ENCODE measurements at places on chromosomes 13 and 19.

DNA sequence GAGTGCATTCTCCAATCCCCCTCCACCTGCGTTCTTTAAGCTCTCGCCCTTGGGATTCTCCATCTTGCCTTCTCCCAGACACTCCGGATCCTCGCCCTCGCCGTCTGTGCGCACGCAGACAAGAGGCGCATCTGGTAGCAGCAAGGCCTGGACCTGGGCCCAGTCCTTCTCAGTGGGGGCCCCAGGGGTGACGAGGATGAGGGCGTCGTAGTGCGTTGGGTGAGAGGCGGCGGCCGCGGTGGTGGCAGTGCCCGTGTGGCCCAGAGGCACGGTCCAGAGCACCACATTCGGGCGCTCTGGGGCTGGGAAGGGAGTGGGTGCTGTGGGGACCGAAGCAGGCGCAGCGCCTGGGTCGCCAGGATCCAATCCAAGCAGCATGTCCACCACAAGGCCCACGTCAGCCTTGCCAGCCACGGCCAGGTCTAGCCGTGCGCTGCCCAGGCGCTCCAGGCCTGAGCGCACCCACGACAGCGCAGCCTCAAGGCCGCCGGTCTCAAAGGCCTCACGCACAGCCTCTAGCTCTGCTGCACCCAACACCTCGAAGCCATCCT, 3.1 kb downstream of the IRGQ start:
- no peak for DNase-seq

GRCh38 chr19:58361900-58362271, 665 bp downstream of the ZNF497 start:
- no peak for DNase-seq

DNA sequence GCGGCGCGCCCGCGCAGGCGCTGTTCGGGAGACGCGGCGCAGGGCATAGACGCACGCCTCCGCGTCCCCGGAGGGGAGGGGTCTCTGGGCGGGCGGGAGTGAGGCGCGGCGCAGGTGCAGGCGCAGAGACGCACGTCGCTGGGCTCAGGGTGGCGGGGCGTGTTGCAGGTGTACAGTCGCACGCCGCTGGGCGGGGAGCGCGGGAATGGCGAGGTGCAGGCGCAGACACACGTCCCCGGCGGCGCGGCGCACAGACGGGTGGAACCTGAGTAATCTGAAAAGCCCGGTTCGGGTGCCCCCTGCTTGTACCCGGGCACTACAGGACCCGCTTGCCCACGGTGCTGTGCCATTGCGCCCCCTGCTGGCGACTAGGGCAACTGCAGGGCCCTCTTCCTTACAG, 44.7 kb downstream of the PLPP2 start:
- no peak for DNase-seq

- DNase-seq: no peak
Measured at GRCh38 chr19:3073159-3073563, 10.9 kb upstream of the TLE5 start.

- no peak for DNase-seq
Measured at GRCh38 chr13:45055198-45055901, 65.0 kb upstream of the GTF2F2 start.

- DNase-seq: no peak
Measured at GRCh38 chr13:35478271-35479037, 2.0 kb upstream of the MAB21L1 start.

DNA sequence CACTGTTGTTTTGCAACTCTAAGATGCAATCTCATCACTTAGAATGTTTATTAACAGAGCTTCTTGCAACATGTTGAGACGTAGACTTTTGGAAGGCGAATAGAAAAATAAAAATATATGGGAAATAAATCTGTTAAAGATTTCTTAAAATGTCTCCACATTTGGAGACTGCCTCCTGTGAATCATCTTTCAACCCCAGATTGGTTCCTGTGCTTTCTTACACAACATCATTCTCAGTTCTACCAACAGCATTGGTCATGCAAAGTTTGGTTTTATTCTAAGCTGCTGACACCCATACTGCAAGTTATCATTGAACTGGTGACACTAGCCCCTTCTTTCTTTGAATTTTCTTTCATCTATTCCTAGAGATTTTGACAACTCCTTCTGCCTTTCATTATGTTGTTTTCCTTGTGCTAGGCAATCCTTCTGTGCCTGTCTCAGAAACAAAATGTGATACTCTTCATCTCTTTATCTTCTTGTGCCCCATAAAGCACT, 1.6 kb upstream of the IGFL3 start:
- no peak for DNase-seq

DNA sequence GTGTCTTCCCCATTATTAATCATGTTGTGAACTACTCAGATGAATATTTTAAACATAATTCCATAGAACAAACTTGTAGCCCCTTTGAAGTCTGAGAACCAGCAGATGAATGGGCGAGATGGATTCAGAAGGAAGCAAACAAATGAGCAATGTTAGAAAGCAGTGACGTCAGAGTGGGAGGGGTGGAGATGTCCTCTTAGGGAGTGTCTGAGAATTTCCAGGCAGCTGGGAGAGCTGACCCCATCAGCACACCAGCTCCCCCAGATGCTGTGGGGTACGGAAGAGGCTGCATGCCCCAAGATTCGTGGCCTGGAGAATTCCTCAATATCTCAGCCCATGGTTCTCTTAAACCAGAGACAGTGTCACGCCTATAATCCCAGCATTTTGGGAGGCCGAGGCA, 68.6 kb downstream of the DPF1 start:
- DNase-seq: no peak

- no peak for DNase-seq
Measured at GRCh38 chr19:2848616-2849015, 7.3 kb downstream of the ZNF555 start.

DNA sequence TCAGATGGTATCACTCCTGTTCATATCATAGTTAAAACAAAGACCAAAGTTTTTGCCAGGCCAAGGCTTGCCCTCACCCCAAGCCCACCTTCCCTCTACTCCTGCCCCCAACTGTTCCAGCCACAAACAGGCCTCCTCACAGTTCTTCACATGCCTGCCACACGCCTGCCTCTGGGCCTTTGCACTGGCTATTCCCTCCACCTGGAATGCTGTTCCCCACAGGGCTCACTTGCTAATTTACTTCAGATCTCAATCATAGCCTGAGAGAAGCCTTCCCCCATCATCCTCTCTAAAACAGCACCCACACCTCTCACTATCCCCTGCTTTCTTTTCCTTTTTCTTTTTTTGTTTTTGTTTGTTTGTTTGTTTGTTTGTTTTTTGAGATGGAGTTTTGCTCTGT, 4.9 kb upstream of the AXL start:
- no peak for DNase-seq

DNA sequence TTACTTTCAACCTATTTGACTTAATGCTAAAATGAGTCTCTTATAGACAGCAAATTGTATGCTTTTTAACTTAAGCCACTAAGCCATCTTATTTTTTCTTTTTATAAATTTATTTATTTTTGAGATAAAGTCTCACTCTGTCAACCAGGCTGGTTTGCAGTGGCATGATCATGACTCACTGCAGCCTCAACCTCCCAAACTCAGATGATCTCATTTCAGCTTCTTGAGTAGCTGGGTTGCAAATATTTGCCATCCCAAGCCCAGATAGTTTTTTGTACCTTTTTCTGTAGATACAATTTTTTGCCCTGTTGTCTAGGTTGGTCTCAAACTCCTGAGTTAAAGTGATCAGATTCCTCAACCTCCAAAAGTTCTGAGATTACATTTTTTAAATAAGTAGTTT, 27.1 kb downstream of the ZNF714 start:
- no peak for DNase-seq

GRCh38 chr13:33230178-33230881, 55.2 kb downstream of the STARD13 start:
- DNase-seq: no peak

DNA sequence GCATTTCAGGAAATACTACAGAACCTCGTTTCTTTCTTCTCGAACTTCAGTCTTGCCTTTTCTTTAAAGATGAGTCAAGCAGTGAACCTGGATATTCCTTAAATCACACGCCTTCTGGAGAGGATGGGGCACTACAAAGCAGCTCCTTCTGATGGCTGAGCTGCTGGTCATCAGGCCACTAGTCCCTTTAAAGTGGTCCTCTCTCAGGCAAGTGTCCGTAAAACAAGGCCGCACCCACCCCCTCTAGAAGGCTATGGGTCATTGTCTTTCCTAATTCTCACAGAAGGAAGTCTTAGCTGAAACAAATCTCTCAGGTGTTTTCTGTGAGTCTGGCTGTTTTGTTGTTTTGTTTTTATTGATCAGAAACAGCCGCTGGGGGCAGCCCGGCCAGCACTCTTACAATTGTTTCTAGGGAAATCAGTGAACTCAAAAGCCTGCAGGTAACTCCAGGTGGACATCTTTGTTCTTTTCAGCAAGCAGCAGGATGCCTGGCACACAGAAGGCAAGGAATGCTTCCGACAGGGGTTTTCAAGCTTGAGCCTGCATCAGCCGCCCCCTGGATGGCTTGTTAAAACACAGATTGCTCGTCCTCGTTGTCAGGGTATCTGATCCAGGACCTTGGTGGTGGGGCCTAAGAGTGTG, 45.4 kb downstream of the MBNL2 start:
- no peak for DNase-seq

DNA sequence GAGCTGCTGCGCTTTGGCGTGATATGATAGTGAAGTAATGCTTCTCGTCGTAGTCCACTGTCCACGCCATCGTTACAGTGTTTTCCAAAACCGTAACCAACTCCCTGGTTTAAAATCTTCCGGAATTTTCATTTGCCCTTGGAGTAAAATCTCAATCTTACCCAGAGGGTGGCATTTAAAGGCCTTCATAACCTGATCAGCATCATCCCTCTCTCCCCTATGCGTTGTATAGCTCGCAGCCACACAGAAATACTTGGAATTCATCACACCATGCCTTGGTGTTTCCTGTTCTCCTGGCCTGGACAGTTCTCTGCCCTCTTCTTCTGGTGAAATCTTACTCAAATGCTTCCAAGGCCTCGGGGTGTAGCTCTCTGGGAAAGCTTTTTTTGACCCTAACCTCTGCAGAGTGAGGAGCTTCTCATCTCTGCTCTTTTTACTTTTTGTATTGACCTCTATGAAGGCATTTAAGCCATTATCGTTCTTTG, 839 bp downstream of the MPHOSPH8 start:
- no peak for DNase-seq

- DNase-seq: no peak
Measured at GRCh38 chr13:84569366-84569765, 687.1 kb upstream of the SLITRK1 start.

DNA sequence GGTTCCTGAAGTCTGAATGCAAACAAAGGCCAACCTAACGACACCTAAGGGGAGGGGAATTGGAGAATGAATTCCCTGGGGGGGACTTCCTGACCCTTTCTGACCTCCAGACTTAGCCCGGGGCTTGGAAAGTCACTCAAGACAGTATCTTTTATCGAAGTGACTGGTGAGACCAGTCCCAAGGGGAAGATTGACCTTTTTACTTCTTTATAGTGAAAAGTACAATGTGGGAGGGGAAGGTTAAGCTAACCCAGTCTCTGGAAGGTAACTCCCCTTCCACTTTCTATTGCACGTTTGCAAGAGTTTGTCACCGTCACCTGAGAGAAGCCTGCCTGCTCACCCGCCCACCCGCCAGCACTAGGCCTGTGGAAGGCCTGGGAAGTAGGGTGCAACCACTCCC, 111.9 kb downstream of the EFNB2 start:
- DNase-seq: no peak

GRCh38 chr19:29576046-29576606, 30.0 kb upstream of the POP4 start:
- no peak for DNase-seq

DNA sequence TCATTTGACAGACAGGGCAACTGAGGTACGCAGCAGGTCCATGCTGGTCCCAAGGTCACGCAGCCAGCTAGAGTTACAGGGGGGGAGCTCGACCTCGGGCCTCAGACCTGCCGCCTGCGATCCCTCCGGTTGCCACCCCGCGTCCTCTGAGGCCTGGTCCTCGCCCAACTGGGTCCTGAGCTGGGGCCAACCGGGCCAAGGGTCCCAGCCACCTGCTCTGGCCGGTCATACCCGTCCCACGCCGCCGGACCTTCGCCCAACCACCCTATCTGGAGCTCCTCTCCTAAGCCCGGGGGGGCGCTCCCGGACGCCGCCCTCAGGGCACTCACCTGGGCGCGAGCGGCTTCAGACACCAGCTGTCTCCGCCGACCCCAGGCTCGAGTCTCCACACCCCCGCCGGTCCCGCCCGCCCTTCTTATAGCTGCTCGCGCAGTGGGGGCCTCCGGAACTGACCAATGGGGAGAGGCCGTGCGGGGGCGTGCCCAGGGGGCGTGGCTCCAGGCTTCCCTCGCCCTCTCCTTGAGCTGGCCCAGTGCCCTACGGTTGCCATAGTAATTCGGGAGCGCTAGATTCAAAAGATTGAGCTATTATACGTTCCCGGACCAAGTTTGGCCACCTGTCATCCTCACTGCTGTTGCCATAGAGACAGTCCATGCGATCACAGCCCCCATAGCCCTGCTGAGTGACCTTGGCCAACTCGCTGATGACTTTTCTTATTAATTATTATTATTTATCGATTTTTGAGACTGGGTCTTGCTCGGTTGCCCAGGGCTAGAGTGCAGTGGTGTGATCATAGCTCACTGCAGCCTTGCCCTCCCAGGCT, at the start of gene PLIN5:
Gene PLIN5, minus strand, starts transcription at position 389 of the 823 bp plus-strand sequence. CDS start 1,150 bp downstream, outside the sequence.
- DNase-seq: peak; percentile 19

DNA sequence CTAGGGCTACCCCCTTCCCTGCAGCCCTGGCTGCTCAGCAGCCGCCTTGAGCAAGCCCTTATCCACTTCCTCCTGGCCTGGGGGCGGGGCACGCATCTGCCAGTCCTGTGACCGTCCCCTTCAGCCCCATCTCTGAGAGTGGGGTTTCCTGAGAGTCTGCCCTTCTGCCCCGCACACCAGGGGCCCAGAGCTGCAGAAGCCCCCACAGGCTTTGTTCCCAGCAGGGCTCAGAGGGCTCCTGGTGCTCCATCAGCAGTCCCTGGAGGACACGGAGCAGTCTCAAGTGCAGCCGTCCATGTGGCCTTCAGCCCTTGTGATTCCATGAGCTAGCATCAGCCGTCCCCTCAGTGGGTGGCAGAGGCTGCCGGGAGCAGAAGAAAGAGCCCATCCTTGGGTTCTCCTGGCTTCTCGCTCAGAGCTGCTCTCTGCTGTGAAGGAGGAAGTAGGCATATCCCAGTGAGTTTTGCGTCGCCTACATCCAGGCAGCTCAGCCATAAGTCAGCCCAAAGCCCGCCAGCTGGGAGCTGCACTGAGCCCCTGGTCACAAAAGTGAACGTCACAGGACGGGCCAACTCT, 16.3 kb downstream of the MYO9B start:
- no peak for DNase-seq

GRCh38 chr13:111531505-111531904, 211.1 kb downstream of the TEX29 start:
- DNase-seq: no peak

GRCh38 chr13:50650592-50651504, 192.6 kb downstream of the DLEU7 start:
- no peak for DNase-seq

- no peak for DNase-seq
Measured at GRCh38 chr13:57748096-57748495, 116.6 kb downstream of the PCDH17 start.

Data from activated CD8-positive, alpha-beta memory T cell treated with anti-CD3 and anti-CD28 coated beads for 1 hour (primary cell).